ENCODE measurements at places on chromosomes 16 and 17.

DNA sequence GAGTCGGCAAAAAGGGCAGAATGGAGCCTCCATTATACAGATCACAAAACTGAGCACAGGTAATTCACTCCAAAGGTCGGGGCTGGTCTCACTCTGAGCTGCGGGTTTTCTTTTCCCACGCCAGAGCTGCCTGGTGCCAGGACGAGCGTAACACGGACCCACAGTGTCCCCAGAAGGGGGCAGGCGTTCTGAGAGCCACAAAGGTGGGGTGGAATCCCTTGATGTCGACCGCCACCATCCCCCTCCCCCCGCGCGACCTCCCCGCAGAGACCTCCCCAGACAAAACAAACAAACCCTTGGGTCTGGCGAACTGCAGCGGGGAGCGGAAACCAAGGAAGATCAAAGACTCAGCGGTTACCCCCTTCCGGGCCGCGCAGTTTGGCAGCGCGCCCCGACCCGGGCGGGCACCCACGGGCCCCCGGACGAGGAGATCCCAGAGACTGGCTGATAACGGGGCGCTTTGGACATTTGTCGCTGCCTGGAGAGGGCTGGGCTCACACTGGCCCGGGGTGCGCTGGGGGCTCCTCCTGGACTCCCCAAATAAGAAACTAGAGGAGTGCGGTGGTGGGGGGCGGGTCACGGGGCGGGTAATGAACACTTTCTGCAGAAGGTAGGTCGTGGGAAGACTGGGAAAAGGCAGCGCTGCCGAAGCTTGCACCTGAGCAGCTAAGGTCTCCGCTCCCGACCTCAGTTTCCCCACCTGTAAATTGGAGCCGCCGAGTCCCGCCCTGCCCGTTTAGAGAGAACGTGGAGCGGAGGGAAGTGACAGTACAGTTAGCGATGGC, 664 bp upstream of the NKD1 start:
- no peak for DNase-seq

DNA sequence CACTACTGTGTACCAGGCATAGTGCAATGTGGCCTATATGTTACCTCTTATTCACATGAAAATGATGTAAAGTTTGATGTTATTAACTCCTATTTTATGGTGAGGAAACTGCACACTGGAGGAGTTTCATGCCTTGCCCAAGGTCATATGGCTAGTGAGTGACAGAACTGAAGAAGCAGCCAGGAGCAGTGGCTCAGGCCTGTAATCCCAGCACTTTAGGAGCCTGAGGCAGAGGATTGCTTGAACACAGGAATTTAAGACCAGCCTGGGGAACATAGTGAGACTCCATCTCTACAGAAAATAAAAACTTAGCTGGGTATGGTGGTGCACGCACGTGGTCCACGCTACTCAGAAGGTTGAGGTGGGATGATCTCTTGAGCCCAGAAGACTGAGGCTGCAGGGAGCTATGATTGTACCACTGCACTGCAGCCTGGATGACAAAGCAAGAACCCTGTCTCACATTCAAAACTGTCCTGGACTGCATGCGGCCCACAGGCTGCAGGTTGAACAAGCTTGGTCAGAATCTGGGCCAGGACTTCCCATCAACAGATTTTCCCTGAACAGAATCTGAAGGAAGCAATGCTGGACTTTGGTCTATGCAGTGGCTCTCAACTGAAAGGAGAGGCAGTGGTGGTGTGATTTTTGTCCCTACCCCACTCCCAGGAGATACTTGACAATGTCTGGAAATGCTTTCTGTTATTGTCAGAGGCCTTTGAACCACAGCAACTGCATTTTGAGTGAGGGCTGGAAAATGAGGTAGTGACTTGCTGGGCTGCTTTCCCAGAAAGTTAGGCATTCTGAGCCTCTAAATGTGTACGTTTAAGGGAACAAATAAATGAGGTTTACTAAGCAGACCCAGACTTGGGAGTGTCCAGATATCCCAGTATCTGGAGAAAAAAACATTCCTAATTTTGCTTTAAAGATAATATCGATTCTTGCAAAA, 479.5 kb downstream of the TMEM114 start:
- no peak for DNase-seq

DNA sequence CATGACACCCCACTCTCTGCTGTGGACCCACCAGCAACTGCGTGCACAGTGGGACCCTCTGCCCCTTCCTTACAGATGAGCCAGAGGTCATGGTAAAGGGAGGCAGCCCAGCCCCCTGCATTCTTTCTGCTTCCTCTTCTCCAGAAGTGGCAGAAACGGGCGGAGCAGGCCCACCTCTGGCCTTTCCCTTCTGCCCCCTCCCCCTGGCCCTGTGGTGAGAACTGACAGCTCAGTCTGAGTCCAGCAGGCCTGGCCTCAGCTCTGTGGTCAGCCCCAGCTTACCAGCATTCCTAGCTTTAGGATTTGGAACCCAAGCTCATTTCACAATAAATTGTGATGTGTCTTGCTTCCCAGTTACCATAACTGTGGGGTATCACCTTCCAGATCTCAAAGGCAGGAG, 4.8 kb upstream of the ANKRD11 start:
- no peak for DNase-seq

DNA sequence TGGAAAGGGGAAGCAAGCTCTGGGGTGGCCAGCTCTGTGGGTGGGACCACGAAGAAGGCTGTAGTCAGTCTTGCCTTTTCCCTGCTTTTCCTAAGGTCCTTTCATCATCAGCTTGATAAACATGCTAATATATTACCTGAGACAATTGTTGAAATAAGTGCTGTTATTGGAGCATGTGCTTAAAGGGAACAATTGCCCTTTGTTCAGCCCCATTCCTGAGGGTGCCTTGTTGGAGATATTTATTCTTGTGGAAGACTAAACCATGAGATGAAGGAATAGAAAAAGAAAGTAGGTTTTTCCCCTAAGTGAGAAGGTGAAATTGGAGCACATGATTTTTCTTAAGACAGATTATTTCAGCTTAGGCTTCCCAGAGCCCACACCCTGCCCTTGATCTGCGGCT, 7.8 kb downstream of the TMEM98 start:
- DNase-seq: no peak

- no peak for DNase-seq
Observed at GRCh38 chr17:48068491-48068961, 20.4 kb downstream of the NFE2L1 start.

- DNase-seq: no peak
Observed at GRCh38 chr16:28180655-28181460, 30.9 kb downstream of the XPO6 start.

DNA sequence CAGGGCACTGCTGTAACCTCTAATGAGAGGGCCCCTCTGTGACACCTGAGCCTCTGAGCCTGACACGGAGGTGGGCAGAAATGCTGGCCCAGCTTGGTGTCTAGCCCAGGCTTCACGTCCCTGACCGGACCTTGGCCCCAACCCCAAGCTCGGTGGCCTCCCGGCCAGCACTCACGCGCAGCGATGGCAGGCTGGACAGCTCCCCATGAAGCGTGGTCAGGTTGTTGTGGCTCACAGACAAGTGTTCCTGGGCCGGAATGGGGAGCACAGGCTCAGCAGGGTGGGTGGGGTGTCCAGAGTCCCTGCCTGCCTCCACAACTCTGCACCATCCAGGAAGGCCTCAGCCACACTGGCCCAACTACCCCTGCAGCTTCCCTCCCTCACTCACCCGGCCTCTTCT, 2.2 kb downstream of the FLII start:
- no peak for DNase-seq

DNA sequence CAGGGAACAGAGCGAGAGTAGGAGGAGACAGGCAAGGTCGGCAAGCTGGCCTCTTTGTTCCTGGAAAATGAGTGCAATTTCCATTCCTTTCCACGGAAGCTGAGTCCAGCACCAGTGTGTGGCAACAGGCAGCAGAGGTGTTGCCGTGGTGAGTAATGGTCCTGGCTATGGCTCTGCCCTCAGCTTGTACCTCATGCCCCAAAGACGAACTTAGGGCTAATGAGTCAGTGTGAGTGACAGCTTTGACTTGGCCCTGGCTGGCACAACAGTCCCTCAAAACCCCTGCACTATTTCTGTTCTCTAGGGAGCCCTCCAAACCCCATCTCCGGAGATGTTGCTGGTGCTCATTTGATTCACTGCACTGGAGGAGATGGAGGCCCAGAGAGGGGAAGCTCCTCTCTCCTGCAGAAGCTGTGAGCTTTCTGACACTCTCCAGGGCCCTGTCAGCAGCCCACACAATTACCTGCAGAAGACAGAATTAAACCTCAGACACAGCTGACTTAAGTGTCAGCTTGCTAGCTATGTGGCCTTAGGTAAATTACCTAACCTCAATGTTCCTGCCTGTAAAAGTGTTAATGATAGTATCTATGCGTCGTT, 129.9 kb downstream of the TMEM132E start:
- DNase-seq: no peak

DNA sequence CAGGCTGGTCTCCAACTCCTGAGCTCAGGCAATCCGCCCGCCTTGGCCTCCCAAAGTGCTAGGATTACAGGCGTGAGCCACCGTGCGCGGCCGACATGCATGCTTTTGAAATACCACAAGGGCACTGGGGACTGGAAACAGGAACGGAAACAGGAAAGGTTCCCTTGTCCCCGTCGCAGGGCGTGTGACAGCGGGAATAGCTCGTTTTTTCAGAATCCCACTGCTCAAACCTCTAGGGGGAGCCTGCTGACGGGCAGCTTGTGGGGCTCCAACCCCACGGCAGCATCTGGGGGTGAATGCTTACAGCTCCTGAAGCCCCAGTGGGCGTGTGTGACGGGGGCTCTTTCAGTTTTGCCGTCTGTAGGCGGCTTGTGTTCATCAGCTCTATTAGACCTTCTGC, 18.8 kb upstream of the ASGR2 start:
- DNase-seq: no peak

GRCh38 chr16:28297784-28298510, 5.6 kb downstream of the SBK1 start:
- no peak for DNase-seq

GRCh38 chr16:72752004-72752695, 295.8 kb downstream of the ZFHX3 start:
- DNase-seq: no peak

DNA sequence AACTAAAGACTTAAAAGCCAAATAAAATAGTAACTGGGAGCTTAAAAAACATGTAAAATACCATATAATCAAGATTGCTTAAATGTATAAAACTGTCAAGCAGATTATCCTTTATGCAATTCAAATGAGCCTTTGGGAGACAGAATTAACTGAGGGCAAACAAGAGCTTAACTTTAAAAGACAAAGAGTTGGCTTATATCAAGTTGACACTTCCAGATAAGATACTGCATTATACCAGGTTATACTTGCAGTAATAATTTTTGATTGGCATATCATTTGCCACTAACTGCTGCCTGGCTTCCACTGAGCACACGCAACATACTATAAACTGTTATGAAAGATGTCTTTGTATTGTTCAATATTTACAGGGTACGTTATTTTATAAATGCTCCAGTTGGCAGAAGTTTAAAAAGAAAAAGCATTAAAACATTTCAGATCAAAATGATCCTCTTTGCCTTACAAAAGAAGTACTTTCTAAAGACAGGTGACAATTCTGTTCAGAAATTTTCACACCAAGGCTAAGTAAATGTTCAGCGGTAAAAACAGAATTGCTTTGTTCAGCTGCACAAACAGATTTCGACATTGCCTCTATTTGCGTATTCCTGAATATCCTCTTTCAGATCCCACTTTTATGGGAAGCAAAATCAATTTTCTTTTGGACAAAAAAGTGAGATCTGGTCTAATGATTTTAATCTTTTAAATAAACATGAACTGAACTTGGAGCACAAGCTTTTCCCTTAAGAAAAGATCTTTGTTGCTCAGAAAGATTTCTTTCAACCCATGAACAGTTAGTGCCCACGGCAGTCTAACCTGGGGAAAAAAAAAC, 50.7 kb downstream of the TOX3 start:
- DNase-seq: no peak

- no peak for DNase-seq
Observed at GRCh38 chr17:70050931-70051330, 24.1 kb upstream of the KCNJ16 start.

GRCh38 chr16:71834291-71834690, 11.5 kb upstream of the ATXN1L start:
- no peak for DNase-seq

GRCh38 chr16:11423315-11424117, 78.3 kb downstream of the RMI2 start:
- no peak for DNase-seq

- no peak for DNase-seq
Observed at GRCh38 chr17:35947156-35947585, 3.7 kb upstream of the LYZL6 start.

DNA sequence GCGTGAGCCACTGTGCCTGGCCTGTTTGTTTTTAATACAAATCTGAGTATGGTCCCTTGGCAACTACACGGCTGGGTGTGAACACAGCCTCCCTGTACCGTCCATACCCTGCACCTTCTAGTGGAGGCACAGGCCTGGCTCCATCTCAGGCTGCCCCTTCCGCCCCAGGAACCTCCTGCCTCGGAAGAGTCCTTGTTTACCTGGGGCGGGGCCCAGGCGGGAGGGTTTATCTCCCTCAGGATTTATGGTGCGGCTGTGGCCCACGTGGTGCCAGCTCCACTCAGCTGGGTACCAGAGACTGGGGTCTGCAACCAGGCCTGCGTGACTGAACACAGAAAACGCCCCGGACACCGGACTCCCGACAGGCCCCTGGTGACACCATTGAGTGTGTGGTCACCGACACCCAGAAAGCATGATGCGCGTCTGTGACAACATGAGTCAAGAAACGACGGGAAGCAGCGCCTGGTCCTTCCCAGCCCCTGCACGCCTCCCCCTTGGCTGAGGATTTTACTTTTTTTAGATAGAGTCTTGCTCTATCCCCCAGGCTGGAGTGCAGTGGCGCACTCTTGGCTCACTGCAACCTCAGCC, 19.0 kb downstream of the UNKL start:
- DNase-seq: no peak

DNA sequence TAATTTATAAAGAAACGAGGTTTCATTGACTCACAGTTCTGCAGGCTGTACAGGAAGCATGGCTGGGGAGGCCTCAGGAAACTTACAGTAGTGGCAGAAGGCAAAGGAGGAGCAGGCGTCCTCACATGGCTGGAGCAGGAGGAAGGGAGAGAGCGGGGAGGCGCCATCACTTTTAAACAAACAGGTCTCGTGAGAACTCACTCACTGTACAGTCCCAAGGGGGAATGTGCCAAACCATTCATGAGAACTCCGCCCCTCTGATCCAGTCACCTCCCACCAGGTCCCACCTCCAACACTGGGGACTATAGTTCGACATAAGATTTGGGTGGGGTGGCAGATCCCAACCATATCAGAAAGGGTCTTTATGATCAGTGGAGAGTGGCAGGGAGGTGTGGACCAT, 392.4 kb upstream of the TNRC6C start:
- no peak for DNase-seq

DNA sequence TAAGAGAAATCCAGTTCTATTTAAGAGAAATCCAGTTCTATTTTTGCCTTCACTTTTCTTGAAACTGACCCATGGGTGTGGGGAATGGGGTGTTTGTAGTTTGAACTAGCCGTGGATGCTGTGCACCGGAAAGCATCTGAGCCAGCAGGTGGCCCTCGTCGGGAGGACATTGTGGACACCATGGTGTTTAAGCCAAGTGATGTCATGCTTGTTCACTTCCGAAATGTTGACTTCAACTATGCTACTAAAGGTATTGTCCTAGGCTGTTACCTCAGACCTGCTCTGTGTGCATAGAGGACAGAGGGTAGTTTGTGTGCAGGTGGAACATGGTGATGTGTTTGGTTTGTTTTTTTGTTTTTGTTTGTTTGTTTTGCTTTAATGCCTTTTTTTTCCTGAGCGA, 3.3 kb downstream of the ATXN2L start:
- no peak for DNase-seq

GRCh38 chr17:44297975-44298374, 10.4 kb upstream of the RUNDC3A start:
- DNase-seq: no peak
